Peyer's patch (tissue), 4 donors: ENCODE measurements at places on chromosomes 16 and 17. TPM values are rescaled to one million over a fixed set of nuclear protein-coding genes. Genes with fewer than 3 reads are reported as not detected.

The TBL3 gene
- total RNA-seq, result 50.8 TPM

The EPN3 gene
- 9.8 TPM for total RNA-seq

The TOX3 gene
- total RNA-seq, result 5.0 TPM

The MINK1 gene
- 278 TPM for total RNA-seq

The WWOX gene
- total RNA-seq, result 51.1 TPM

The CCL8 gene
- not detected for total RNA-seq

The NPIPB6 gene
- total RNA-seq, result 20.6 TPM

The ABCA6 gene
- total RNA-seq, result 59.4 TPM

The SLFN14 gene
- not detected for total RNA-seq

The CTRB1 gene
- total RNA-seq, result not detected

The CD68 gene
- total RNA-seq, result 42.1 TPM

The SLC35G6 gene
- total RNA-seq, result not detected

The PLLP gene
- 152 TPM for total RNA-seq

The MLYCD gene
- total RNA-seq, result 31.4 TPM

The NEK8 gene
- 20.2 TPM for total RNA-seq

The KRTAP9-2 gene
- not detected for total RNA-seq

The CCDC200 gene
- not detected for total RNA-seq
